AML-193 (cell line): ENCODE measurements at places on chromosomes 2 and 18.
A peak's percentile ranks its signal among the peaks of the same experiment; 100 is the strongest.

- DNase-seq: no peak
These were observed 3.2 kb downstream of the TBC1D8 start for GRCh38 chr2:101147971-101148370.

DNA sequence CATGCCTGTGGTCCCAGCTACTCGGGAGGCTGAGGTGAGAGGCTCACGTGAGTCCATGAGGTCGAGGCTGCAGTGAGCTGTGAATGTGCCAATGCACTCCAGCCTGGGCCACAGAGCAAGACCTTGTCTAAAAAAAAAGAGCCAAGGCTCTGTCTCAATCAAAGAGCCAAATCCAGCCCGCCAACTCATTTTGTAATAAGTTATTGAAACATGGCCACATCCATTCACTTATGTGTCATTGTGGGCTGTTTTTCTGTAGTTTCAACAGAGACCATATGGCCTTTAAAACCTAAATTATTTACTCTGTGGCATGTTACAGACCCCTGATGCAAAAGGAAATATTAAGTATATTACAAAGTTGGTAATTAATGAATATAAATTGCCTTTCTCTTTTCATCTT is 60.8 kb downstream of the GPR39 start:
- DNase-seq: no peak

DNA sequence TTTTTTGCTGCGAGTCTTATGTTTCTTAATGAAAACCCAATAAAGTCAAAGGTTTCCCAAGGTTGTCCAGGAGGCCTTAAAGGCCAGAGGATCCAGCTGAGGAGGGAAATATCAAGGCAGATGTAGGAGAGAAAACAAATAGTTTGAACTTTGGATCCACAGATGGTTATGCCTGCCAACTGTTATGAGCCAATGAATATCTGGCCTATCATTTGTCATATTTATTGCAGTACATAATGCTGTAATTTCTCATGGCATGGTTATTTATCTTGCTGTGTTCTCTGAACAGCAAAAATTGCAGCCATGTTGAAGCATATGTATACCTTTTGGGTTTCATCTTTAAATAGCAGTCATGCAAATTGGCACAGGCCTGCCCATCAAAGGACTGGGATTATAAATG is 38.2 kb upstream of the CAVIN2 start:
- no peak for DNase-seq

GRCh38 chr2:237217995-237218616 is 132.4 kb downstream of the COPS8 start:
- no peak for DNase-seq

- DNase-seq: no peak
These were observed 483.7 kb downstream of the PTPRM start for GRCh38 chr18:8050616-8051329.

- DNase-seq: no peak
These were observed 9.2 kb downstream of the HOXD3 start for GRCh38 chr2:176166272-176166671.

- DNase-seq: no peak
These were observed 613.9 kb downstream of the IRS1 start for GRCh38 chr2:226185616-226186211.

GRCh38 chr2:239760596-239760995 is 264.5 kb downstream of the NDUFA10 start:
- no peak for DNase-seq

- no peak for DNase-seq
These were observed 32.3 kb upstream of the FRZB start for GRCh38 chr2:182898718-182899117.

- no peak for DNase-seq
These were observed 28.2 kb upstream of the EPAS1 start for GRCh38 chr2:46269001-46269400.

DNA sequence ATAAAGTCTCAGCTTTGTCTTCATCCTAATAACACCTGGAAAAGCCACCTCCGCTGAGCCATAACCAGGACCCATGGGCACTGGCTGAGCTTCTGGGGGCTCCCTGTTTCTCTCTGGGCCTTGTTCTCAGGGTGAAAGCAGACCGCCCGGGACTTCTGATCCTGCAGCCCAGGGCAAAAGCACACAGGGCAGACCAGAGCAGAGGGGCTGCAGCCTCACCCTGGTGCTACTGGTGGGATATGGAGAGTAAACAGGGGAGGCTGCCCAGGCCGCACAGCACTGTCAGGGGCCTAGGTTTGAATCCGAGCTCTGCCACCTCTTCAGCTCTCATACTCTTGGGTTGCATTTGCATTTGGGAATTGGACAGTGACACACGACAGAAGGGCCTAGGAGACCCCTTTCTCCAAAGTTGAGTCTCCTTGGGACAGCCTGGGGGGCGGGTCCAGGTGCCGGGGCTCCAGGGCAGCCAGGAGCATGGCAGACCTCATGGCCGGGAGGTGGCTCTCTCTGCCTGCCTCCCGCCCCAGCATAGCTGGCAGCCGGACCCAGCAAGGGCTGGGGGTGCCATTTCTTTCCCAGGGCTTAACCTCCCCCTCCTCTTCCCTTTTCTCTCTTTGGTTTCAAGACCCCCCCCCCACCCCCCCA is 164.9 kb downstream of the INHBB start:
- no peak for DNase-seq

GRCh38 chr18:32919799-32920198 is 147.0 kb upstream of the KLHL14 start:
- peak; percentile 57 for DNase-seq

DNA sequence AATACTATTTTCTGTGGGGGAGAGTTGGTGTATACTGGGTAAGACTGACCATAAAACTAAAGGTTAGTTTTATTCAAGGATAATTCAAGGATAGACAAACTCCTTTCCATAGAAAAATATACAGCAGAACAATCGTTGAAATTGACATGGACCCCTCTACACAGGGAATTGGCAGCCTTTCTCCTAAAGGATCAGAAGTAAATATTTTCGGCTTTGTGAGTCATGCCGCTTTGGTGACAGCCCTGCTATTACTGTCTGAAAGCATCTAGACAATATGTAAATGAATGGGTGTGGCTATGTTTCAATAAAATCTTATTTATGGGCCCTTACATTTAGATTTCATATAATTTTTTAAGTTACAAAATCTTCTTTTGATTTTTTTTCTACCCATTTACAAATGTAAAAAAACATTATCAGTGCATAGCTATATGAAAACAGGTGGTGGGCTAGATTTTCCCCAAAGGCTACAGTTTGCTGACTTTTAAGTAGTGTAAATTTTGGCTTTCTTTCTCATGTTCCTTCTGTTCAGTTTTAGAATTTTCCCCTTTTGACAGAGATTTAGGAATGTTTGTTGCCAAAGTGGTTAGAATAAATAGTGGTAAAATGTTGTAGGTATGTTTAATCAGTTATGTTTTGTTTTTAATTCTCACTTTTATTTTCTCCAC is 270.6 kb downstream of the DCC start:
- no peak for DNase-seq

GRCh38 chr2:63755216-63755615 is 86.5 kb upstream of the UGP2 start:
- DNase-seq: no peak

- DNase-seq: no peak
These were observed 119.1 kb upstream of the PELI1 start for GRCh38 chr2:64263315-64263714.

DNA sequence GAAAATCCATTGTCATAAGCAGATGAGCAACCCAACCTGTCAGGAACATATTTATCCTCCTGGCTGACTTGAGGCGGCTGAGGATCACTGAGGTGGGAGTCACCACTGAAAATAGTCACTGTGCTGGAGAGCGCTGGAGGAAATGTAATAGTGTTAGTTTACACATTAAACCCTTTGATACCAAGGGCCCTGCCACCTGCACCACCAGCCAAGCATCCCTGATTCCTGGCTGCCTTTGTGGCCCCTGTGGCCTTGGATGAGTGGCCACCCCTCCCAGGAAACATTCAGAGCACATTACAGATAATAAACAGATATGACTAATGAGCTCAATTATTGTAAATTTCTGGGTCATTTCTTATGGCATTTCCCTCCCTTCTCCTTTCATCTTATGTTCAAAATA is 105.9 kb downstream of the LYPD1 start:
- no peak for DNase-seq

DNA sequence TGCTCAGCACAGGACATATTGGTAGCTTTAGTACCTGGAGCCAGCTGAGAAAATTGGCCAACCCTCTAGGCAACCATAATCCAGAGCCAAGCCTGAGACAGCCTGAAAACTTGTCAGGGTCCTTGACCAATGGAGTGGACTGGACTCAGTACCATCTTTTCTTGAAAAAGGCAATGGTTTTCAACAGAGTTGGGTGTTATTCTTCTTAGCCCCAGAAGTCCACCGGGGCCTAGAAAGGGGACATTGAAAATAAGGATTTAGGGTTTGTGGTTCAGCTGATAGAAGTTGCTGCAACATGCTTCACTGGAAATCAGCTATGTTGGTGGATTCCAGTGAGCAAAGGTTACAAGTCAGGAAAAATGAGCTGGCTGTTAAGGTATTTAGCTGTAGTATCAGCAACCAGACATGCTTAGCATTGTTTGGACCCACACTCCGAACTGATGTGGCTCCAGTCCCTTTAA is 22.1 kb upstream of the CNOT11 start:
- DNase-seq: no peak

GRCh38 chr2:12050396-12050795 is 304.0 kb downstream of the LPIN1 start:
- DNase-seq: peak; percentile 46

DNA sequence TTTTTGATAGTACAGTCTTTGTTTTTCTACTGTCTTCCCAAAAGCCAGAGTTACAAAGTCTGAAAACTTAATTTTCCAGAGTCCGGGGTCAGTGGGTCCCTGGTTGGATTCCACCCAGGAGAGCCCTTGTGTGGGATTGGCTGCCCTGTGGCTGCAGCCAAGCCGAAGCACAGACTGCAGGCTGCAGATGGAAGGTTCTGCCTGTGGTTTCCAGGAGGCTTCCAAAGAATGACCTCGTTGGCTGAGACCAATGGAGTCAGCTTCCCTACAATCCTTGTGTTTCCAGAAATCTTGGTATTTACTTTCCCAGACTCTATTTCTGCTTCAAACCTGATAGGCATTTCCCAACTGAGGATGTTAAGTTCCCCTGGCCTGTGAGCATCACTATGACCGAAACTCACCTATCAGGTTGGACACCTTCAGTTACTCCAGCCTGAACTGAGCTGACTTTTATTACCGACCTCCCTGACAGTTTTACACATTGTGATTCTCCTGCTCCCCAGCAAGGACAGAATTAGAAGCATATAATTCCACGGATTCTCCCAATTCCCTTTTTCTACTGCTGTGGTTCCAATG is 117.5 kb upstream of the CCDC68 start:
- no peak for DNase-seq

GRCh38 chr2:219274361-219274921 is 4.7 kb upstream of the DNAJB2 start:
- DNase-seq: no peak

- no peak for DNase-seq
These were observed 254.9 kb downstream of the ZNF521 start for GRCh38 chr18:25097057-25097456.

DNA sequence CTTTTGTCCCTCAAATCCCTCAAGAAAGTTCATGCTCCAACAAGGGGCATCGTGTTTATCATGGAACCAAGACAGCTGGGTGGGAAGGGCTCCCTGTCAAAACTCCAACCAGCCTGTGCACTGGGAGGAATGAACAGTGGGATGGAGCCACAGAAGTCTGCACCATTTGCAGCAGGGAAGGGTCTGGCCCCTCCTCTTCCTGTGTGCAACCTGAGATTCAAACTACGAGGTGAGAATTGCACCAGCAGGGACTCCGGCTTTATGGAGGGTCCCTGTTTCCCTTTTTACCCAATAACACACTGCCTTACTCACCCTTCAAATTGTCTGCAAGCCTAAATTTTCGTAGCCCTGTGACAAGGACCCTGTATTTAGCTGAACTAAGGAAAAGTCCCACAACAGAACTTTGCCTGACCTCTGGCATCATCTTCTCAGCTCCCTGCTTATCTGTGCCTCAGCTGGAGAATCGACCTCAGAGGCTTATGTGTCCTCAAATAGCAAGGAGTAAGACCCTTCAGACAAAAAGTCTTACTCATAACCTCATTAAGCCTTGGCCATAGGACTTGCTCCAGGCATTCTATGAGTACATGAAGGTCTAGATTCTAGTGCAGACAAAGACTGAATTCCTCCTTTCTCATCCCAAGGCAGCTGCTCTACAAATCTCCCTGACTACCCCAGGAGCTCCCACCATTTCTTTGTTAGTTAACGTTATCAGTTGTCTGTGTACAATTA is 178.3 kb upstream of the SERPINE2 start:
- DNase-seq: no peak

GRCh38 chr2:98608962-98609604 is 694 bp downstream of the UNC50 start:
- no peak for DNase-seq

DNA sequence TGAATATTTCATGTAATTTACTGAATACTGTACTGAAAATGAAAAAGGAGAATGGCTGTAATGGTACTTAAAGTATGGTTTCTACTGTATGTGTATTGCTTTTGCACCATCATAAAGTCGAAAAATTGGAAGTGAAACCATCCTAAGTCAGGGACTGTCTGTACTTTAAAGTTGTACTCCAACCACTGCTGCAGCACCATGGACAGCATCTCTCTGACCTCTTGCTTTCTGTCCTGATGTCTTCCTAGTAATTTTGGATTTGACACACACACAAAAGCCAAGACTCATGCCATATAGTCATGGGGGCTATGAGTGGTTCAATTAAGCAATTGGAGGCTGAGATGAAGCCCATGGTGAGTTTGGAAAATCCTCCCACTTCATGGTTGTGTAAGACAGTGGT is 256.3 kb upstream of the PKDCC start:
- DNase-seq: peak; percentile 23

GRCh38 chr2:241141214-241141770 is 8.0 kb downstream of the PASK start:
- no peak for DNase-seq

GRCh38 chr2:88885275-88885674 is 193.8 kb downstream of the RPIA start:
- no peak for DNase-seq

GRCh38 chr2:154425994-154426393 is 272.5 kb upstream of the KCNJ3 start:
- DNase-seq: no peak

DNA sequence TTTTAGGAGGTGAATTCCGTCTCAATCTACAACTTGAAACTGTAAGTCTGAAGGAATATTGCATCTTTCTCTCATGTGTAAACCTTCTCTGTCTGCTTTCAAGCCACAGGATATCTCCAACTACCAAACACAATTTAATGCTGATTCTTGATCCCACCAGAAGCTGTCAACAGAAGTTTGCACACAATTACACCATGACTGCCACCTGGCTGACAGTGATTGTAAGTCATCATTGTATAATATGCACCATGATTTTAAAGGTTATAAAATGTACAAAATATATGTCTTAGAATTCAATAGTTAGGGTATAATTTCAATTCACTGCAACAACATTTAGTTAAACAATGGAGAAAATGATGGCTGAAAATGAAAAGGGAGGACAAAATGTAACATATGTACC is 18.4 kb downstream of the PREPL start:
- no peak for DNase-seq

DNA sequence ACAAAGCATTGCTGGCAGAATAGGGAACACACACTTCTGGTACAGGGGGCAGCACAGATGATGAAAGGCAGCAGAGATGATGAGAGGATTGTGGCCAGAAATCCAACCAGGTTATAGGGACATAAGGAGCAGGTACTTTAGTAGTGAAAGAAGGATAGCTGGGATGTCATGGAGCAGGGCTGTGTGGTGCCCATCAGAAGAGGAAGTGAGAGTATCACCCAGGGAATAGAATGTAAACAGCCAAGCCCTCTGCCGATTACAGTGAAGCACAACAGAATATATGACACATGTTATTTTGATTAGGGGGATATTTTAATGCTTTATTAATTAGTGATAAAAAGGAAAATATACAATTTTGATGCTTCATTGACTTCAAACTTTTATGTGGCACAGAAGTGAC is 883.4 kb upstream of the CDH2 start:
- no peak for DNase-seq
